ENCODE measurements at places on chromosomes 5 and 9.

- no peak for DNase-seq
Measured at GRCh38 chr9:135587658-135588057, 26.1 kb downstream of the PAEP start.

GRCh38 chr9:137296670-137297664 is 5.1 kb downstream of the NRARP start:
- DNase-seq: no peak

GRCh38 chr9:107675351-107676259 is 186.0 kb upstream of the KLF4 start:
- peak; percentile 95 for DNase-seq

DNA sequence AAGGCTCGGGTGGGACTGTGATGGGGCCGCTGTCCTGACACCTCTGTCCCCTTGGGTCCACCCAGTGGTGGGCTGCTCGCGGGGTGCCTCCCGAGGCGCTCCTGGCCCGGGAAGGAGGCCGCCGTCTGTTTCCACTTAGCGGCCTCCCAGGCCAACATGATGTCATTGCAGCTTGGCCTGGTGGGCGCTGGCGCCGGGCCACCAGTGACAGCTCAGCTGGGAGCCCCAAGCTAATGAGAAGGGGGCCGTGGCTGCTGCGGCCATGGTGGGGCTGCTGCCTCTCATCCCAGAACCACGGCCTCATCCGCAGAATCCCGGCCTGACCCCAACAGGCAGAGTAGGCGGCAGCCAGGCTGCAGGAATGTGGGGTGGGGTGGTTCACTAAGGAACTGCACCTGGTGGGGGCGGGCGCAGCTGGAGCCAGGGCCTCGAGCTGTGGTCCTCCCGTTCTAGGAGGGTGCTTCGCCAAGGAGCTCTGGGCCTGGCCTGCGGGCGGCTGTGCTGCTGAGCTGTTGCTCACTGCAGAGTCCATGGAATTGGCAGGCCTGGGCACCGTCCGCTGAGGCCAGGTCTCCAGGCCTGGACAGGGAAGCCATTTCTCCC is 123.5 kb upstream of the COL5A1 start:
- no peak for DNase-seq

DNA sequence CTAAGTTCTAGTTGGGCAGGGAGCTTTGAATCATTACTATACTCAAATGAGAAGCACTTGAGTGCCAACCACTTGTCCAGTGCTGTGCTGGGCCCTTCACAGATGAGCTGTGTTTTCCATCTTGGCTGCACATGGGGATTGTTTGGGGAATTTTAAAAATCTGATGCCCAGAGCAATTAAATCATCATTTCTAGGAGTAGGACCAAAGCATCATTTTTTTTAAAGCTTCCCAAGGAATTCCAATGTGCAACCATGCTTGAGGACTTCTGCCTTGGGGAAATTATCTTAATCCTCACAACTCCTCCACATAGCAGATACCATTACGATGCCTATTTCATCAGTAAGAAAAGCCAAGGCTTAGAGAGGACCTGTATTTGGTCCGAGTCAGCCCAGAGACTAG is 131.4 kb downstream of the TMEM174 start:
- no peak for DNase-seq

GRCh38 chr5:14745753-14746152 is 81.2 kb downstream of the OTULIN start:
- no peak for DNase-seq

DNA sequence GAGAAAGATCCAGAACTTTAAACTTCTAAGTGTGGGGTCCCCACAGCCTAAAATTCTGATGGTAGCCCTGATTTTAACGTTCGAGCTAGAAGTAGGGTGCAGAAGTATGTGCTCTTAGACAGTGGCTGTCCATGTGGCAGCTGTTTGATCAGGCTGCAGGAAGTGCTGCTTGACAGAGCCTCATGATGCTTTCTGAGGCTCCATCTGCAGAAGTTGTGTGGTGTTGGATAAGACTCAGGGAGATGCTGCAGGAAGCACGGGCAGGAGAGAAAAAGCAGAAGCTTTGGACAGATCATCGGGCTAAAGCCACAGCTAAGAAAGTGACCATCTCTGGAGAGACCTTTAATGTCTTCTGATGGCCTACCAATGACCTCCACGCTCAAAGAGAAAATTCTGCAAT is 8.1 kb downstream of the MTMR12 start:
- DNase-seq: peak; percentile 82

- no peak for DNase-seq
Measured at GRCh38 chr5:14036514-14036913, 92.0 kb upstream of the DNAH5 start.

- no peak for DNase-seq
Measured at GRCh38 chr9:136178061-136178772, 26.7 kb downstream of the LHX3 start.

DNA sequence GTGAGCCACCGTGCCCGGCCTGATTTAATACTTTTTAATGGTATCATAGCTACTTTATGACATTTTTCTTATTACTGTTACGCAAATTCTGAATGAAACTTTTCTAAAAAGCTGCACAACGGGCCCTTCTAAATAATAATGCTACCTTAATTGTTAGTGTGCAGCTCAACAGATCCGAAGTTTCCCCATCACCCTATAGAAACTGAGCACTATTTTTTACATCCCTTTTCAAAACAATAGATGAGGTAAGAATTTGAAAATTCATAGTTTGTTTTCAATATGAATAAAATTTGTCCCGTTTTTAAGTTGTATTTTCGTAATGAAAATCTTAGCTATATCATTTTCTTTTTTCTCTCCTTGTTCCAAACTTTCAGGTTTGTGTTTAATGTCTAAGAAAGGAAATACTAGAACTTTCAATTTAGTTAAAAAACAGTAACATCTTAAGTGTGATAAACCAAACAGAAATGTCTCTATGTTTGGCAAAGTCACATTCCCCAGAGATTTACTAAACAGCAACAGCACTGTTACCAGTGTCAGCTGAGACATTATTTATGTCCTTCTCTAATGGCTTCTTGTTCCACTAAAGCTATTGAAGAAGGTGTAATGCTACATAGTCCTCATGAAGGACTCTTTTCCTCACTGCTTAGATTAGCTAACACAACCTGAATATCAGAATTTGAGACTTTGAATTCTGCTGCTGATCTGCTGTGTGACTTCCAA is 22.9 kb downstream of the KIF2A start:
- DNase-seq: no peak

DNA sequence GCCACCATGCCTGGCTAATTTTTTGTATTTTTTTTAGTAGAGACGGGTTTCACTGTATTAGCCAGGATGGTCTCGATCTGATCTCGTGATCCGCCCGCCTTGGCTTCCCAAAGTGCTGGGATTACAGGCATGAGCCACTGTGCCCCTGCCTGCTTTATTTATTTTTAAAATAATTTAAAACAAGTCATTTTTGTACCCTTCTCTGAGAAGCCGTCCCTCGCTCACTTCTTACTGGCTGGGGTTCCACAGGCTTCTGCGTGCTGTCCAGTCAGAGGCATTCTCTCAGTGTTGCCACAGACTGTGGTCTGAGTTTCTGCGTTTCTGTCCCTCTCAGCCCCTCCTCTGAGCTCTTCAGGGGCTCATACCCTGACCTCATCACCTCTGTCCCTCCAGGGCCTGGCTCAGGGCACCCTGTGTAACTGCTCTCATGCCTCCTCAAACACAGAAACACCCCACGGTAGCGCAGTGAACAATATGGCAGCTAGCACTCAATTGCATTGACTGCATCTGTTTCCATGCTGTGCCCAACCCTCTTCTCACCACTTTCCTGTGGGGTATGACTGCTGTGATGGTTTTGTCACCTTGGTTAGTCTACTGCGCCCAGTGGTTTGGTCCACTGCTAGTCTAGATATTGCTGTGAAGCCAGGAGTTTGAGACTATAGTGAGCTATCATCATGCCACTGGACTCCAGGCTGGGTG is 44.3 kb upstream of the SH3PXD2B start:
- DNase-seq: no peak

DNA sequence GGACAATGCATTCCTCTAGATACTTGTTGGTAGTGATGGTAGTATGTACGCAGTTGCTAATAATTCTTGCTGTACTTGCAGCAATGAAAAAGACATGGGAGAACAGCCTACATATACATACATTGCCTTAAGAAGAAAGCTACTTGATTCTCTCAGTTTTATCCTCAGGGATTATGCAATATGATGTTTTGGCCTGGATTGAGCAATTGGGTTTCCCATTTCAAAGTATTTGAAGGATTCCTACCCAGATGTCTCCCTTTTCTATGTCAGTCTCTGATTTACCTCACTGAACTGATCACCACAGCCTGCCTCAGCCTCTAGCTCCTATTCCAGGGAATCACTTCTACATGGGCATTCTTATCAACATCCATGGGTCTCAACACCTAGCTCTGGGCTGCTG is 210.1 kb upstream of the CDH10 start:
- DNase-seq: no peak

- DNase-seq: no peak
Measured at GRCh38 chr9:16368237-16369087, 502.0 kb downstream of the BNC2 start.
